ENCODE measurements at places on chromosomes 11 and 22. TPM values are rescaled to one million over a fixed set of nuclear protein-coding genes. Genes with fewer than 3 reads are reported as not detected.

CASP5 gene
- total RNA-seq = 0.91 TPM

CABP4 gene
- 3.1 TPM for total RNA-seq

HTR3A gene
- 1.1 TPM for total RNA-seq

MMP8 gene
- 0.16 TPM for total RNA-seq

MADD gene
- total RNA-seq = 39.2 TPM

SCN4B gene
- 3.5 TPM for total RNA-seq

HBB gene
- 59.9 TPM for total RNA-seq

PATE4 gene
- not detected for total RNA-seq

FOXRED2 gene
- total RNA-seq = 8.5 TPM

SMIM35 gene
- not detected for total RNA-seq

RAB39A gene
- total RNA-seq = 2.8 TPM

TMEM45B gene
- 17.7 TPM for total RNA-seq

SBF2 gene
- total RNA-seq = 55.4 TPM

PHLDA2 gene
- 19.7 TPM for total RNA-seq

MRGPRX3 gene
- not detected for total RNA-seq

C22orf31 gene
- not detected for total RNA-seq

C11orf42 gene
- total RNA-seq = not detected

PATE2 gene
- not detected for total RNA-seq

CHRM1 gene
- 0.44 TPM for total RNA-seq

CARNS1 gene
- 1.7 TPM for total RNA-seq

FXYD2 gene
- total RNA-seq = 2,527 TPM

NFAM1 gene
- 7.9 TPM for total RNA-seq

DRICH1 gene
- total RNA-seq = 1.1 TPM

TSPAN18 gene
- total RNA-seq = 38.1 TPM

ACTN3 gene
- 0.16 TPM for total RNA-seq

PPFIBP2 gene
- total RNA-seq = 31.6 TPM

OR51M1 gene
- not detected for total RNA-seq

APOBEC3B gene
- total RNA-seq = 2.7 TPM

CARD16 gene
- 16.2 TPM for total RNA-seq

POGLUT3 gene
- total RNA-seq = 22.0 TPM

RIC3 gene
- 30.7 TPM for total RNA-seq

TMEM86A gene
- 7.4 TPM for total RNA-seq

PLAAT3 gene
- total RNA-seq = 88.2 TPM

EMSY gene
- total RNA-seq = 22.2 TPM

TMEM218 gene
- 22.9 TPM for total RNA-seq

OR2AG1 gene
- not detected for total RNA-seq

BRSK2 gene
- total RNA-seq = 1.2 TPM

DLG2 gene
- 7.2 TPM for total RNA-seq

RASGRP2 gene
- 42.6 TPM for total RNA-seq

PRR33 gene
- total RNA-seq = not detected

AASDHPPT gene
- 33.0 TPM for total RNA-seq

MYO18B gene
- 0.41 TPM for total RNA-seq

IGLL1 gene
- not detected for total RNA-seq

UPK3A gene
- not detected for total RNA-seq

MS4A13 gene
- not detected for total RNA-seq

CD3D gene
- total RNA-seq = 8.7 TPM

PAAF1 gene
- 18.2 TPM for total RNA-seq

PAX6 gene
- not detected for total RNA-seq

PDE2A gene
- 42.0 TPM for total RNA-seq

All from kidney (tissue), 22 donors.